ENCODE measurements at places on chromosomes 3 and 15. TPM values are rescaled to one million over a fixed set of nuclear protein-coding genes. Genes with fewer than 3 reads are reported as not detected.

CLDN16 gene
- total RNA-seq = 29.7 TPM

TMEM202 gene
- not detected for total RNA-seq

MAP3K13 gene
- 14.5 TPM for total RNA-seq

ACY1 gene
- 85.7 TPM for total RNA-seq

GOLGA8G gene
- total RNA-seq = not detected

TMEM212 gene
- not detected for total RNA-seq

GRCh38 chr3:71991046-71991445 is 206.1 kb upstream of the PROK2 start:
- no peak for DNase-seq

DNA sequence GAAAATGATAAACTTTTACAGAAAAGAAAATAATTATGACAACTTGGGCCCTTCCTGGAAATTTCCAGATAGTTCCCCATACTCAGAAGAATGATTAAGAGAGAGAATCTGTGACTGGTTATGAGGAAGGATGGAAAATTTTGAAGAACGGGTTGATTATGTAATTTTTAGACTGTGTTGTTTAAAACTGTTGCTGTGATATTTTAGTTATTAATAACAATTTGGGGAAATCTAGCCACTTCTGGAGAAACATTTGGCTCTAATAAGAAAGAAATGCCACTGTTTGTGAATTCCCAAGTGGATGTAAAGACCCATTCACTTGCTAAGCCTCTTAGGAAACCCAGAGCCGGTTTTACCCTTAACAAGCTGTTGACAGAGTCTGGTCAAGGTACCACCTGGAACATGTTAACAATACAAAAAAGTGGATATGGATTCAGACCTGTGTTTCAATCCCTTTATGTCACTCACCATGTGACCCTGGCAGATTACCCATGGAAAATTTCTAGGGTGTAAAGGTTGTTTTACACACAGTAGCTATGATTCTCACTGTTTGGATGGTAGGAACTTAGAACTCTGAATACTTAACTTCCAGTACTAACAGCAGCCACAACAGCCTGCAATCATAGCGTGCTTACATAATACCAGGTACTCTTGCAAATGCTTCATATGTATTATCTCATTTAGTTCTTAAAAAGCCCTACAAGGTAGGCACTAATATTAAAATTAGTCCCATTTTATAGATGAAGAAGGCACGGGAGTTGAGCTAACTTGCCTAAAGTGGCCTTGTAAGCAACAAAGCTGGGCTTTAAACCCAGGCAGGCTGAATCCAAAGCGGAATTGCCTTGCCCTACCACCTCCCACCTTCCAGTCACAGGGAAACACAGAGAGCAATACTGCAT is 32.0 kb downstream of the ZBTB38 start:
- DNase-seq = peak; percentile 10

DNA sequence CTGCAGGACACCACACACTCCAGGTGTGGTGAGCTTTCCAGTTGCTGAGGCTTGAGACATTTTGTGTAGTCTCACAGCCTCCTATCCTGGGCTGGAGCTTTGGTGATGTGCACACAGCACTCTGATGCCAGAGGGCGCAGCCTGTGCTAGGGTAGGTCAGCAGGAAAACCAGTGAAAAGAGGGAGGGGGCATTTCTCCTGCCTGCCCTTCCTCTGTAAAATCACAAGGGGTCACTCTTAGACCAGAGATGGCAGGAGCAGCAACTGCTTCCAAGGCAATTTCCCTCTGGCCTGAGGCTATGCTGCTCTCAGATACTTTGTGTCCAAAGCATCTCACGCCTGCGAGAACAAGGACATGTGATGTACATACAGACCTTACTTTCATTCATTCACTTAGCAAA is 16.5 kb upstream of the MUSTN1 start:
- DNase-seq = peak; percentile 7

- no peak for DNase-seq
Measured at GRCh38 chr3:54634122-54634469, 293.8 kb downstream of the LRTM1 start.

GRCh38 chr3:32882189-32882588 is 64.4 kb downstream of the TRIM71 start:
- no peak for DNase-seq

DNA sequence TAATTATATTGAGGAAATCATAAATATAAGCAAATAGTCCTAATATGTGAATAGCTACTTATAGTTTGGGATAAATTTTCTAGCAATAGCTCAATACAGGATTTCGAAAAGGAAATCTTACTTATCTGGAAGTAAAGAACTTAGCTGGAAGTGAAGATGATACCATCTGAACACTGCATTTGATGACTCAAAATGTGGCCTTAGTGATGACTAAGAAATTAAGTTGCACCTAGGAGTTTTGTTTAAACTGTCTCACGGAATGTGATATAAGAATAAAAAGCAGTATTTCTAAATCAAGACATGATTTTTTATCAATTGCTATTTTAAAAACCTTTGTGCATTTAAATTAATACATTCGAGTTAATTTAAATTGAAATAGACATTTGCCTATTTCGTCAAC is 91.2 kb downstream of the EOMES start:
- DNase-seq = no peak

- no peak for DNase-seq
Measured at GRCh38 chr15:33797651-33798050, 170.6 kb upstream of the CHRM5 start.

GRCh38 chr3:136595913-136596697 is 156.1 kb downstream of the STAG1 start:
- no peak for DNase-seq

DNA sequence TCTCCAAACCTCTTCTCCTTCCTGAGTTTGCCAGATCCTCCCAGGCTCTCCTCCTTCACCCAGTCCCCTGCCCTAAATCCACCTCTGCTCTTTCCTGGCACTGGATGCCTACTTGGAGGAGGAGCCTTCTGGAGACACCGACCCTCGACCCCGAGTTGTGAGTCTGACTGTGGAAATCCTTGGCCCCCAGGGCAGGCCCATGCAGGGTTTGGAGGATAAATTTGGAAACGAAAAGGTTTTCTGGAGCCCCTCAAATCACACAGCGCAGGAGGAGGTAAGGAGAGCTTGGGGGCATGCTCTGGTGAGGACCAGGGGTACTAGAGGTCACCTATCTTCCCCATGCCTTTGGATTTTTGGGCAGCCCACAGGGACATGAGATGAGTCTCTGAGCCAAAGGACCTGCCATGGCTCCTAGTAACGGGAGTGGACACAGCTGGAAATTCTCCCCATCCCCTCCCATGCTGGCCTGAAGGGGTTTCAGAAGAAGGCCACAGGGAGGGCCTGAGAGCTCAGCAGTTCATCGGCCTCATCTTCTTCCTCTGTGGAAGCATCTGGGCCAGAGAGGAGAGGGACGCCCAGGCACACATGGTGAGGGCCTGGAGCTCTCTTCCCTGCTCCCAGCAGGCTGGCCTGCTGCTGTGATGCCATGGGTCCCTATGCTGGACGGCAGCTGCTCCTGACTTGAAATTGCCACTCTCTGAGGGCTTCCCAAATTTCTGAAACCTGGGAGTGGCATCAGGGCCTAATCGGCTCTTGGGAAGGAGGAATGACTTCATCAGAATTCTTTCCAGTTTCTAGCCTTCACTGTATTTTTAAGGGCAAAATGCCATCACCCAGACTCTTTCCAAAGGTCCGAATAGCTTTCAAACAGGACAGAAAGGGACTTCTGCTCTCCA is 68.6 kb upstream of the ITGA11 start:
- DNase-seq = no peak

GRCh38 chr3:172371544-172371943 is 76.7 kb downstream of the GHSR start:
- DNase-seq = no peak

- no peak for DNase-seq
Measured at GRCh38 chr3:9500108-9501050, 53.2 kb downstream of the LHFPL4 start.

DNA sequence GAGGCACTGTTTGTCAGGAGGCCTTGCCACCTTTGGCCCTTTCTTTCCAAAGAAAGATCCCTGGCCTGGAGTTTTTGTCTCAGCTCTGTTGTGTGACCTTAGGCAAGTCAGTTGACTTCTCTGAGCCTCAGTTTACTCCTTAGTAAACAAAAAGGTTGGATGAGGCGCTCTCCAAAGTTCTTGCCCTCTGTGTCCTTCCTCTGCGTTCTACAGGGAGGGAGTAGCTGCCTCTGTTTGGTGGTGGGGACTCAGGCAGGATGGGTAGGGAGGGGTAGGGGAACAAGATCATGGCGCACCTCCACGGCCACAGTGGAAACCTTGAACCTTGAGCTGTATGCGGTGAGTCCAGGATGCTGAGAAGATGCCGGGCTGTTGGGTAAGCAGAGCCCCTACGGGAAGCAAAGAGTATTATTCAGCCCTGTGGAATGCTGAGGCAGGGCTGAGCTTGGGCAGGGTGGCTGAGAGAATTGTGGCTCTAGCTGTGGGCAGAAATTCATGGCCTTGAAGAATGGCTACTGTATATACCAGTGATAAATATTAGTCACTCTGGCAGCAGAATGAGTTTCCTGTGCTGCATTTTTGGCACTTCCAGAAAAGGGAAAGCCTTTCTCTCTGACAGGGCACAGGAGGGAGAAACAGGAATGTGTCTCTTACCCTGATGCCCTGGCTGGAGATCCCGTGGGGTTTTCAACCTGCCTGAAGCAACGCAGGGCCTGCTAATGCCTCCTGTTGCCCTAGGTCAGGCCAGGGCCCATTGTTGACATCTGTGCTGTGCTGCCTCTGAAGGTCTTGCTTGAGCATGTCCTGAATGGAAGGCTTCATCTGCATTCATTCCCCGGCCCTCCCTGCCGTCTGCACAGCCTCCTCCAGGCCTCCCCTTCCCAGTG is 39.9 kb downstream of the SMAD3 start:
- peak; percentile 90 for DNase-seq

DNA sequence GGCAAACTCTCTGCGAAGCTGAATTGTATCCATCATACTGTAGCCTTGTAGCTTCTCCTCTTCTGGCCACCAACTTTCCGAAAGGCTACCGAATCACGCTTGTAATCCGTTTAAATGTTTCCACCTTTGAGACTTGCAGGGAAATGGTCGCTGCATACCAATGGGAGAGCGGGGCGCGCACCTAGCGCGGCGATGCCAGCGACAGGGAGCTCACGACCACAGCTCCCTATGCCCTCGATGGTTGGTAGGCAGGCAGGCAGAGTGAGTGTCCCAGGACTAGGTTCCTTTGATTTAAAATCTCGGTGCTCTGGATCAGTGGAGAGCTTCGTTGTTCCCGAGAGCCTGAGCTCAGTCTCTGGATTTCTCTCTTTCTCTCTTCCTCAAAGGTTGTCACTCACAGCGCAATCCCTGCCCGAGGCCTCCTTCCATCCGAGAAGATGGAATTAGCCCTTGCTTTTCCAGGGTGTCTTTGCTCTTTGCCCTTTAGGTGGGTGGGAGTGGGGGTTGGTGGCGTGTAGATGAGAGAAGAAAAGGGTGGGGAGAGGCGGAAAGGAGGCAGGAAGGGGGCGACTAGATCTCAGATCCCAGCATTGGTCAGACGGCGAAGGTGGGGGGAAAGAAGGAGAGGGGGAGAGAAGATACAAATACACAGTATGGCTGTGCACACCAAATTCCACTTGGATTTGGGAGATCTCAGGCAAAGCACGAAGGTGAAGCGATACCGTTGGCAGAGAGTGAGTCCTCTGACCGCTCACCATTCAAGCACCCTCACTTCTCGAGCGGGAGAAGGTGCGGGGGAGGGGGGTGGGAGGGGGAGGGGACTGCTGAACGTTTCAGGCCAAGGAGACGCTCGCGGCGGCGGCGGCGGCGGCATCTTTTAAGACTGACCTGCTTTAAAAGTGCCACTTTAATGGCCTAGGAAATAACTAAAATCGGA is at the start of gene SLITRK3:
TSS of gene SLITRK3 (minus strand) at position 745 of the 937 bp plus-strand sequence. CDS start 5,554 bp downstream, outside the sequence.
- DNase-seq = no peak

DNA sequence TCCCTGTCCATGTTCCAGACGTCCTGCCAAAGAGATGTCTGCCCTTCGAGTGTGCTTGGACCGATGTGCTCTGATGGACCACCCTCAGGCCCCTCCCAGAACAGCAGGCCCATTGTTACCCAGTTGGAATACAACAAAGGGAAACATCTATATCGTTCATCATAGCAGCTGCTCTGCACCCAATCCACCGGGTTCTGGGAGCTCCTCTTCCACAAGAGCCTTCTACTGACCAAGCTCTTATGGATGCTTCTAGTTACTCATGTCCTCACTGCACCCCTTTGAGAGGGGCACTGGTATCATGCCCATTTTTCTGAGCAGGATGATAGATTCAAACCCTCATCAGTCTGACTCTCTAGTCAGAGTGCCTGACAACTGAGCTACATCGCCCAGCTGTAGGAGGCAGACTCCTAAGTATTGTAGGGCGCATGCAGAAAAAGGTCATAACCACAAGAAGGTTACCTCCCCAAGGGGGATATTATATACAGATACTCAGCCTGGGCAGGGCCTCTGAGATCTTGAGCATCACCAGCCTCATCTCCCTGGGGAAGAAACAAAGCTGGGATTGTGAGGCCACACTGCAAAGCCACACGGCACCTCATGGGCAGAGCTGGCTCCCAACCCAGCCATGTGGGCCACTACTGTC is at the start of gene SSUH2:
TSS of gene SSUH2 (minus strand) at position 51 of the 643 bp plus-strand sequence. CDS start at position 11, 40 bp downstream.
- no peak for DNase-seq

DNA sequence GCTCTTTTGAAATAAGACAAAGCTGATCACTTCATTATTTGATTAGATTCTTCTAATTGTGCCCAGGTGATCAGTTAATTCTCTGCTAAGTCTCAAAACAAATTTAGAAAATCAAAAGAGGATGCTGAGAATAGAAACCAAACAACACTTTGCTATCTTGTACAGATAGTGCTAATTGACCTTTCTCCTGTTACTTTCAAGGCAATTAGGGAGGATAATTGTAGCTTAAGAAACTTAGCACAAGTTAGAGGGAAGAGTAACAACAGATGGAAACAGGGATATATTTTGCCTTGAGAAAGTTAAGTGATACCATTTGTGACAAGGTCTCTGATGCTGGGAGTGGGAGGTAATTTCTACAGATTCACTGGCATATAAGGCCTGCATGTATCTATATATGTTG is 344.8 kb upstream of the GRM7 start:
- no peak for DNase-seq

DNA sequence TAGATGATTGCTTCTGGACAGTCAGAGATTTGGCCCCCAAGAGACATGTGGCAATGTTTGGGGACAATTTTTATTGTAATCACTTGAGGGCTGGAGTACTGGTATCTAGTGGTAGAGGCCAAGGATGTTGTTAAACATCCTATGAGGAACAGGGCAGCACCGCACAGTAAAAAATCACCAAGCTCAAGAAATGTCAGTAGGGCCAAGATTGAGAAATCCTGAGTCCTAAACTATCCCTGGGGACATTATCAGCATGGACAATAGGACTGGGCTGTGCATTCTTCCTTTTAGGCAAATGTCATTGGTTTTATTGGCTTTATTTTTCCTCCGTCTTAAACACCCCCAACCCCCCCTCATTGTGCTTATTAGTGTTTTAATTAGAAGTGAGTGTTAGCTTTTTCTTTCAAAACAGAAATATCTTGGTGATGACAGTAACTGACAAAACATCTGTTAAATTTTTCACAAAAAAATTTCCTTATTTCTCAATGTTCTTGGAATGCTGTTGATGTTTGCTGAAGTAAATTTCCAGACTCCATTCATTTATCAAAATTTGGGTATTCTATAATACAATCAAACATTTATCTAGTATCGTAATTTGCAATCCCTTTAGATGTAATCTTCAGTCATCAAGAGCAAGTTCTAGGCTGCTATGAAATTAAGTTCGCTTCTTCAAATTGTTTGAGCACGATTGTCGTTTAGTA is 944.4 kb downstream of the VGLL3 start:
- no peak for DNase-seq
